Bronchial epithelial cell (primary cell): ENCODE measurements at places on chromosomes 7 and 10.
A peak's percentile ranks its signal among the peaks of the same experiment; 100 is the strongest.

DNA sequence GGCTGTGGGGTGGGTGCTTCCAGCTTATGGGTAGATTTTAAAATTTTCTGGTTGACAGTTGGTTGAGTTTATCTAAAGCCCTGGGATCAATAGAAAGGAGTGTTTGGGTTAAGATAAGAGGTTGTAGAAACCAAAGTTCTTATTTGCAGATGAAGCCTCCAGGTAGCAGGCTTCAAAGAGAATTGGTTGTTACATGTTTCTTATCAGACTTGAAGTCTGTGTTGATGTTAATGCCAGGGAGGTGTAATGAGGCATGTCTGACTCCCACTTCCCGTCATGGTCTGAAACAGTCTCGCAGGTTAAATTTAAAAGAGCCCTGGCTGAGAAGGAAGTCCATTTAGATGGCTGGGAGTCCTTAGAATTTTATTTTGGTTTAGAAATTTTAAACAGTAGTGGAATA lies 165.2 kb upstream of the TMEM72 start:
- DNase-seq, result peak; percentile 51

DNA sequence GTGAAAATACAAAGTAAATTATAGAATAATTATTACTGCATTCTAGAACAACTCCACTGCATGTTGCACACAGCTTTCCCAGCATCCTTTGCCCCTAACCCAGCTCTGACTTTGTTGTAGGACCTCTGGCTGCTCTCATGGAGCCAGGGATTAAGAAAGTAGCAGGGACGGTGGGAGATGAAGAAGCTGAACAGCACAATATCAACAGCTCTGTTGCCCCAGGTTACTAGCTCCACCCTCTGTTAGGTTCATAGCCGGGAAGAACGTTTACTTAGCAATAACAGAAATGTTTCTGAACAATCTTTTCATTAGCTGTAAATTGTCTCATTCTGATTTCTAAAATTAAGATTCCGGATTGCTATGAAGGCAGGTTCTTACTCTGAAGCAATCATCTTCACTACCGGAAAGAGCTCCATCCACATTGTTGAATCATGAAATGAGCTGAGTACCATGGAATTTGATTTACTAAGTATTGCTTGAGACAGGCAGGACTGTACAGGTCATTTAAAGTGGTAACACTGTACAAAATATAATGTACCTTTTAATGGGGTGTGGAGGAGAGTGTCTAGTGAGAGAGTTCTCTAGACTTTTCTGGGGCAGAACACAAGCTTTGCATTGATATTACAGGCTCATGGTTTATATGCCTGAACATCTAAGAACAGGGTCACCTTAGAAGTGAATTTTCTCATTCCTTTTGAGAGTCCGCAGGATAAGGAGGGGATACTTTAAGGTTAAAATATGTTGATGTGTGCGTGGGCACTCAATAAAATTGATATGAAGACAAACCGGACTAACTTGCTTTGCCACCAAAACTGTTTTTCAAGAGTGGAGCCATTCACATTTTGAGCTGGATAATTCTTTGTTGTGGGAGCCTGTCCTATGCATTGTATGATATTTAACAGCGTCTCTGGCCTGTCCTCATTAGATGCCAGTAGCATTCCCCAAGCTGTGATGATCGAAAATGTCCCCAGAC lies 20.8 kb upstream of the RAB18 start:
- DNase-seq, result peak; percentile 98

DNA sequence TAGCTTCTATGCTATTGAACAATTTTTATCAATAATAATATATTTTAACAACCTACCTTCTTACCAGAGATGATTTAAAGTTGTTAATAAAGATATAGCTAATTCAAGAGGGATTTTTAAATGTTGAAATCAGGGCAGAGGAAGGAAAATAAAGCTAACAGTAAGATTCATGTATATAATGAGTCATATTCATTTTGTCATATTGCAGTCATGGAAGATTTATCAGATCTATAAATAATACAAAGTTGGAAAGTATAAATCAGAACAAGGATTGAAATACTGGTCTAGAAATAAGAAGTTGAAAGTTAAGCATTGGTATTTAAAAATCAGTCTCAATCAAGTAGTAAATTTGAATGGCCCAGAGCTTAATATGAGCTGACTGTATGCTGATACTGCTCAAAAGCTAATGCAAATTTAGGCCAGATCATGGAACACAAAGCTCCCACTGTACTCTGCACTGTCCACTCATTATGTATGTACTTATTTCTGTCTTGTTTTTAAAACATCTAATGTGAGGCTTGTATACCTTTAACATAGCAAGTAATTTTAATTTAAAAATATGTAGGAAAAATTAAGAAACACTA lies 196.9 kb downstream of the ZEB1 start:
- DNase-seq, result peak; percentile 46

- DNase-seq, result no peak
Observed at GRCh38 chr10:86699541-86699940, 31.2 kb downstream of the LDB3 start.

DNA sequence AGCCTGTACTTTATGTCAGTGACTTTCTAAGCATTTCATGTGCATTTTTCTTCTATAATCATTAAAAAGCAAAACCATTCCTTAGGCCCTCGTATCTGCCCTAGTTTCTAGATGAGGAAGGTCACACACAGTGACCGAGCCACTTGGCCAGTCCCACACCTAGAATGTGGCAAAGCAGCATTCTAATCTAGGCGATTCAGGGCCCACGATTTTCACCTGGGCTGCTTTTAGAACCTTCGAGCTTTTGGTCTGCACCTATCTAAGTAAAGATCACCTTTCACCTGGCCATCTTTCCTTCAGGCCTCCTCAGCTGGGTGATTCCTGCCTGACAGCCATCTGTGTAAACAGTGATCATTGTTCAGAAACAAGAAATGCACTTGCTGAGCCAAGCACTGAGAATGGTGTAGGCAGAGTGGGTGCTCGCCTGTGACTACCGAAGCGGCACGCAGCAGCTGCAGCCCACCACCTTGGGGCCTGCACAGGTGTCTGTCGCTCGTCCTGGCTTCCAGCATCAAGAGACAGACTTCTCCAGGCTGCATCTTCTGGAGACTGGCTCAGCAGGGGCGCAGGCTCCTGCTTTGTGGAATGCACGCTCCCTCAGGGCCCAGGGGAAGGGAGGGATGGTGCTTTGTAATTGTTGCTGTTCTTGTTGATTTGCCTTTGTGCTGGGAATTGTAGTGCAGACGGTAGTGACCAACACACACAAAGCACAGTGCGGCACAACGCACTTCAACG lies 149.0 kb upstream of the INSYN2A start:
- DNase-seq, result no peak

DNA sequence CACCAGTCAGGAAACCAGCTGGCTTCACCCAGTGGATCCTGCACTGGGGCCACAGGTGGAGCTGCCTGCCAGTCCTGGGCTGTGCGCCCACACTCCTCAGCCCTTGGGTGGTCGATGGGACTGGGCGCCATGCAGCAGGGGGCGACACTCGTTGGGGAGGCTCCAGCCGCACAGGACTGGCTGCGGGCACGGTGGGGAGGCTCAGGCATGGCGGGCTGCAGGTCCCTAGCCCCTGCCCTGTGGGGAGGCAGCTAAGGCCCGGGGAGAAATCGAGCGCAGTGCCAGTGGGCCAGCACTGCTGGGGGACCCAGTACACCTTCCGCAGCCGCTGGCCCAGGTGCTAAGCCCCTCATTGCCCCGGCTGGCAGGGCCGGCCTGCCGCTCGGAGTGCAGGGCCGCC lies 12.4 kb upstream of the NRG3 start:
- no peak for DNase-seq

GRCh38 chr10:30510932-30511700 lies 77.1 kb downstream of the MAP3K8 start:
- DNase-seq, result no peak

DNA sequence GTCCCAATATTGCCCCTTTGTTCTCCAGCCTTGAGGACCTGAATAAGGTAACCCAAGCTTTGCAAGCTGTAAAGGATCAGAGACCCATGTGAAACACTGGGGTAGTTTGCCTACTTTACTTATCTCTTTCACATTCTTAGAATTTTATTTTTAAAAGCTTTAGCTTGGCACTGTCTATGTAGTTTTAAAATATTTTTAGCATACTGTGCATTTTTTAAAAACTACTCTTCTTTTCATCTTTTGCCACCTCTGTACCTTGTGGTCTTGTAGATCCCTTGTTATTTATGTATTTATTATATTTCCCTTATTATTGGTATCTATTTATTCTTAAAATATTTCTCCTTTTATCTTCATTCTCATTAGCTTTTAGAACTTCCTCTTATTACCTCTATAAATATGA lies 12.0 kb upstream of the PTPRZ1 start:
- no peak for DNase-seq

GRCh38 chr7:88200789-88201188 lies 19.0 kb downstream of the SRI start:
- no peak for DNase-seq

DNA sequence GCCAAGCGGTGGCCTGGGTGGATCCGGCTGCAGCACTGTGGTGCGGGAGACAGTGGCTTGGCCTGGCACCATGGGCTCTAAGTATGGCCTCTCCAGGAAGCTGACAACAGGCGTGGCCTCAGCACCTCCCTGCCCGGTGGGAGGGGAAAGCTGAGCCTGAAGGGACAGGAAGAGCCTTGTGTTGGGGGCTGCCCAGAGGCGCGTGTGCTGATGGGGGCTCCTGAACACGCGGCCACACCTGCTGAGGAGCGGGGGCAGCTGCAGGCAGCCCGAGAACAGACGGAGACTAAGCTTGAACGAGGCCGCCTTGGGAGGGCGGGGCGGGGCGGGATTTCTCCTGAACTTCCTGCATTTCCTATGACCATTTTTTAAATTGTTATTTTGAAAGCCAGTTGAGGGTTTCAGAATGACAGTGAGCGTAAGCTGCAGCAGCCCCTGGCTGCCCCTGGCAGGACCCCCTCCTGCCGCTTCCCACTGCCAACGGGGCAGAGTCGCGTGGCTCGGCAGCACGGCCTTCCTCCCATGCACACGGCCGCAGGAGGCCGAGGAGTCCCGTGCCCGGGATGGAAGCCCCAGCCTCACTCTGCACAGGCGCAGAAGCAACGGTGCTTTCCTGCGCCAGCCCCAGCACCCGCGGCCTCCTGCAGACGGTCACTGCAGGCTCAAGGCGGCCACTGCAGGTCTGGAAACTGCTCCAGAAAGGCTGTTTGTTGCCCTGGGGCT lies 43.2 kb downstream of the DPYSL4 start:
- no peak for DNase-seq

GRCh38 chr10:7425691-7426090 lies 14.9 kb upstream of the SFMBT2 start:
- DNase-seq, result no peak

DNA sequence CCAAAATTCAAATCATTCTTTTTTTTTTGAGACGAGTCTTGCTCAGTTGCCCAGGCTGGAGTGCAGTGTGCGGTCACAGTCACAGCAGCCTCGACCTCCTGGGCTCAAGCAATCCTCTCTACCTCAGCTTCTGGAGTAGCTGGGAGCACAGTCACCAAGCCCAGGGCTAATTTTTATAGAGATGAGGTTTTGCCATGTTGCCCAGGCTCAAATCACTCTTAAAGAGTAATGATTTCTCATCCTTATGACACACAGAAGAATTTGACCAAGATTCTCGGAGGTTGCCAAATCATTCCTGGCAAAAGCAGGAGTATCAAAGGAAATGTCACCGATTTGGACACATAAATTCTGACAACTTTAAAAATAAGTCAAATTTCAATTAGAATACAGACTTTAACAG lies 39.1 kb downstream of the SIRT1 start:
- peak; percentile 17 for DNase-seq

GRCh38 chr7:91265693-91266066 lies 1.4 kb downstream of the FZD1 start:
- DNase-seq, result no peak

DNA sequence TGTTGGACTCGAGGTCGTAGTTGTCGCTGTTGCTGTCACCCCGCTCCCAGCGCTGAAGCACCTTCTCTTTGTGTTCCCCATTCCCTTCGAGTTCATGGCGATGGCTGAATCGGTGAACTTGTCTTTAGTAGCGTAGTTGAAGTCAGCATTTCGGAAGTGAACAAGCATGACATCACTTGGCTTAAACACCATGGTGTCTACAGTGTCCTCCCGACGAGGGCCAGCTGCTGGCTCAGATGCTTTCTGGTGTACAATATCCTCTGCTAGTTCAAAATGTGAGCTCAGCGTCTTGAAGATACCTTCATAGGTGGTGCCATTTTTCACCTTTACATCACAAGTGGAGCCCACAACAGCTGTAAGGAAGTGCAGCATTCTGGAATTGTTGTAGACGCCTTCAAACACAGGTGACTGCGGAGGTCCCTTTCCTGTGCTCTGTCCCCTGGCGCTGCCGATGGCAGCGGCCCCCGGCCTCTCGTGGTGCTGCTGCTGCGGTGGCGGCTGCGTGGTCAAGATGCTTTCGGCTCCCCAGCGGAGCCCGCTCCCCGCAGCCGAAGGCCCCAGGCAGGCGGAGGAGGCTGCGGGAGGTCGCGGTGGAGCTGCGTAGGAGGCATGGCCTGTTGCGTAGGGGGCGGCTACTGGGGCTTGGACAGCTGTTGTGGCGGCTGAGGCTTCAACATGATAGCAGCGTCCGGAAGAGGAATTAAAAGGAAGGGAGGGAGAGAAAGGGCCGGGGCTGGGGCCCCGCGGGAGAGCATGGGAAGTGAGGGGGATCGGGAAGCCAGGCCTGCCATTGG lies 59.3 kb downstream of the ANKMY2 start:
- no peak for DNase-seq

GRCh38 chr10:107733328-107734130 lies 569.0 kb upstream of the SORCS1 start:
- peak; percentile 67 for DNase-seq

DNA sequence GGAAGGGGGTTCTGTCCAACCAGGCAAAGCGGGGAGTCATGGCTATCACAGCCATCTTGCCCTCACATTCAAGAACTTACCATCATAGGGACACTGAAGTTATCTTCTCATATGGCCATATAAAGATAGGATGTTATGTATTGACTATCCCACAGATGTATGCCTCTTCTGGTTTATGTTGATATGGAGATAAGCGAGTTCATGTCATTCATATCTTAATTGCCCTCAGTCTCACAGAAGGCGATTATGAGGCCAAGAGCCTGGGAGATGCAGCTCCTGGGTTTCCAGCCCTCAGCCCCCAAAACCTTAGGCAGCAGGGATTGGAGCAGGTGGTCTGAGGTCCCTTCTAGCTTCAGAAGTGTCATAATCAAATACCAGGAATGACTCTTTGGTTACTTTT lies 8.5 kb upstream of the ANKRD61 start:
- no peak for DNase-seq
